HFFc6 (cell line): ENCODE measurements at places on chromosomes 1 and 21.

DNA sequence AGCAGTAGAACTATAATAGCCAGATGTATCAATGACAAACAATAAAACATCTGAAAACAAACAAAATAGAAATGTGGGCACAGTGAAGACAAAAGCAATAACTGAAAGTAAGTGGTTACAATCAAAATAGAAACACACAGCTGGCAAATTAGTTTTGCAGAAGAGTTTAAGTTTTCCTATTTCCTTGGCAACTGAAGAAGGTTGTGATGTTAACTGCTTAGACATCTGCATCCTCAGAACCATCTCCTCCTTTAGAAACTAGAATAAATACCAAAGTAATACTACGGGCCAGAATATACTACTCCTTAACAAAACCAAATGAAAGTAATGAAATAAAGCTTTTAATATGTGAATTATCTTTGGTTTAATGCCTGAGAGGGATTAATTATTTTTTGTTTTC is 605.5 kb downstream of the LTN1 start:
- DNase-seq: no peak

DNA sequence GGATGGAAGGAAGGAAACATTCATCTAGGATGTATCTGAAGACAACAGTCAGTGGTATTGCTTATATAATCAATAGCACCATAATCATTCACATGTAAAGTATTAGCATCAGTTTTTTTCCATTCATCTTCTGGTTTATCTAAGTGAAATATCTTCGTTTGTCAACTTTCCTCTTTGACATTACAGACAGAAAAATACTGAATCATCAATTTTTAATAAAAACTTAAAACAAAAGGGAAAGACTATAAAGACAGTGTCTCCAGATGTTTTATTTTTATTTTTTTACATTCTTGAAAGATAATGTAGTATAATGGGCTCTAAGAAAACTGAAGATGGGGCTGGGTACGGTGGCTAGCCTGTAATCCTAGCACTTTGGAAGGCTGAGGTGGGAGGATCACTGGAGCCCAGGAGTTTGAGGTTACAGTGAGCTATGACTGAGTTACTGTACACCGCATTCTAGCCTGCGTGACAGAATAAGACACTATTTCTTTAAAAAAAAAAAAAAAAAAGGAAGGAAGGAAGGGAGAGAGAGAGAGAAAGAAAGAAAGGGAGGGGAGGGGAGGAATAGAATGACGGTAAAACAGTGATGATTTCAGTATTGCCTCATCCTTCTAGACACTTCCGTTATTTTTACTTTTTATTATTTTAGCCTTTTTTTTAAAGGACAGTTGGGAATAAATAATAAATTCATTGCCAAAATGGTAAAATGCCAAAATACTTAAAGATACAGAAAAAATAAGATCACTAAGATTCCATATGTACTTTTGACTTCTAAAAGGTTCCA is 89.5 kb downstream of the NRIP1 start:
- DNase-seq: no peak

DNA sequence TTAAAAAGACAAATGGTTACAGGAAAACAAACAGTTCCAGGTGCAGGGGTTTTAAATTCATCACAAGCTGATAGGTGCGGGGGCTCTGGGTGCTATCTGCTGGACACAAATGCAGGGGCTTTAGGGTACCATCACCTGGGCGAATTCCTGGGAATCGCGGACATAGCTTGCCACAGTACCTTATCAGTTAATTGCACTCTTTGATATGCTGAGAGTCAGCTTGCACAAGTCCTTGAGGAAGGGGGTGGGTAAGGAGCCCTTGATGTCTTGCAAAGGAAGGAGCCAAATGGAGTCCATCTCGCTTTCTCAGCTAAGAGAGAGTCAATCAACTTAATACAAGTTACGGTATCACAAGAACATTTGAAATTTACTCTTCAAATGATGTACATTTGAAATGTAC is 25.4 kb upstream of the TMEM54 start:
- DNase-seq: no peak

DNA sequence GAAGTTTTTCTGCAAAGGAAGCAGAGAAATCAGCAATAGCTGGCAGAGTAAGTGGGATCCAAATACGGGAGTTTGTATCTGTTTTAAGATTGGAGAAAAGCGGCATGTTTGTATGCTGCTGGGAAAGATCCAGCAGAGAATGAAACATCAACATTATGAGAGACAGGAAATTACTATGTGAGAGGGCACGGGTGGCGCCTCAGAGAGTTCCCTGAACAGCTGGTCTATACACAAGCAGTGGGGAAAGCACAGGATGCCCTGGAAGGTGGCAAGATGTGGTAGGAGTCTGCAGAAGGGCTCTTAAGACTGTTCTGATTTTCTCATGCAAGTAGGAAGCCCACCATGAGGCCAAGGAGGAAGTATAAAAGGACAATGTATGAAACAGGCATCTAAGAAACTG is 130.4 kb downstream of the RERE start:
- no peak for DNase-seq

GRCh38 chr1:228944296-228944695 is 209.0 kb downstream of the RHOU start:
- DNase-seq: no peak
